Fibroblast of the conjunctiva (primary cell): ENCODE measurements at places on chromosomes 2 and 18.

GRCh38 chr2:109378682-109379081 is 235.1 kb downstream of the SEPTIN10 start:
- no peak for DNase-seq

DNA sequence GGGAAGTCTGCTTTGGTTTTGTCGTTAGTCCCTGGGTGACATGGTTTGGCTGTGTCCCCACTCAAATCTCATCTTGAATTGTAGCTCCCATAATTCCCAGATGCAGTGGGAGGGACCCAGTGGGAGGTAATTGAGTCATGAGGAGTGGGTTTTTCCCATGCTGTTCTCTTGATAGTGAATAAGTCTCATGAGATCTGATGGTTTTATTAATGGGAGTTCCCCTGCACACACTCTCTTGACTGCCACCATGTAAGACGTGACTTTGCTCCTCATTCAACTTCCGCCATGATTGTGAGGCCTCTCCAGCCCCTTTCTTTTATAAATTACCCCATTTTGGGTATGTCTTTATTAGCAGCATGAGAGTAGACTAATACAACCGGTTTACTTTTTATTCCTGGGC is 405.8 kb upstream of the ID2 start:
- DNase-seq = no peak

- DNase-seq = no peak
Measured at GRCh38 chr18:79493211-79493800, 97.6 kb downstream of the NFATC1 start.

- DNase-seq = no peak
Measured at GRCh38 chr18:50866765-50867164, 12.2 kb upstream of the ME2 start.
